CD4-positive, alpha-beta T cell treated with Interleukin-1 beta for 1 hour (primary cell): ENCODE measurements at places on chromosomes 7 and 10.

- DNase-seq: no peak
Observed at GRCh38 chr10:96358851-96359540, at the start of gene OPALIN. TSS of gene OPALIN (minus strand) at chr10:96359002. CDS start at chr10:96358896, 106 bp downstream.

- no peak for DNase-seq
Observed at GRCh38 chr7:87354749-87355148, 9.3 kb downstream of the CROT start.

DNA sequence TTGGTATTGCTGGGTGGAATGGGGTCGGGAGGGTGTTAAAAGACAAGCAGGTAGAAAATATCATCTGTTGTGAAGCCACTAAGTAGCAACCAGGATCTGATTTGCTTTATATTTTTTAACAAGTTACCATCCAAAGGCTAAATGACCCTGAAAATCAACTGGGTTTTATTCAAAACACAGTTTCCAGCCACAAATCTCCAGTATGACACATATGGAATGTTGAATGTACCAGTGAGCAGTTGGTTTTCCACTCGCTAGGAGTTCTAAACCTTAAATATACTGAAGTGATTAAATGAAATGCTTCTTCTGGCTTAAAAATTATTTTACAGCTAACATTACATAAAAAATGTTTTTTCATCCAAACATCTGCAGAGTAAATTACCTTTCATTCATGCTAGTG, 112.5 kb downstream of the PDE1C start:
- DNase-seq: no peak

DNA sequence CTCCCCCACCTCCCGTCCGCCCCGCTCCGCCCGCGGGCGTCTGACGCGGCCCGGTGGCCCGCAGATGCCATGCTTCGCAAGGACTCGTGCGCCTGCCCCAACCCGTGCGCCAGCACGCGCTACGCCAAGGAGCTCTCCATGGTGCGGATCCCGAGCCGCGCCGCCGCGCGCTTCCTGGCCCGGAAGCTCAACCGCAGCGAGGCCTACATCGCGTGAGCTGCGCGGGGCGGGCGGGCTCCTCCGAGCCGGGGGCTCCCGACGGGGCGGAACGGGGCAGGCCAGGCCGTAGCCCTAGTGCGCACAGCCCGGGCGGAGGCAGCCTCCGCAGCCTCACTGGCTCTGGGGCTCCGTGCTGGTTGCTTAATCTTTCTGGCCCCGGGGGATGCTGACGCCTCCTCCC, 2.8 kb downstream of the ASIC3 start:
- peak; percentile 44 for DNase-seq

DNA sequence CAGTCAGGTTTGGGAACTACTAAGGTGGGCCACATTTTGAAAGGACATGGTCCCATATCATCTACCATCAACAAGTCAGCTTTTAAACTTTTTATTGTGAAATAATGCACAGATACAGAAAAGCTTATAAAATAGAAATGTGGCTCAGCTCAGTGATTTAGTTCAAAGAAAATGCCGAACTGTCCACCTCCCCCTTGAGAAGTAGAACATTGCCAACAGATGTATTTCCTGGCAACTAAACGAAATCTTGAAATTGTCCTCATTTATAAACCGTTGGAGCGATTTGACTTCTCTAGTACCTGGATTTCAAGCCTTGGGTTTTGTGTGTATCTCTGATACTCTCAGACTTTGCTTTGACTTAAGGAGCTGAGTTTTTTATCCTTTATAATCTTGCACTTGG, 32.7 kb upstream of the SMNDC1 start:
- no peak for DNase-seq

GRCh38 chr10:114491933-114492332, 87.6 kb upstream of the AFAP1L2 start:
- DNase-seq: no peak

DNA sequence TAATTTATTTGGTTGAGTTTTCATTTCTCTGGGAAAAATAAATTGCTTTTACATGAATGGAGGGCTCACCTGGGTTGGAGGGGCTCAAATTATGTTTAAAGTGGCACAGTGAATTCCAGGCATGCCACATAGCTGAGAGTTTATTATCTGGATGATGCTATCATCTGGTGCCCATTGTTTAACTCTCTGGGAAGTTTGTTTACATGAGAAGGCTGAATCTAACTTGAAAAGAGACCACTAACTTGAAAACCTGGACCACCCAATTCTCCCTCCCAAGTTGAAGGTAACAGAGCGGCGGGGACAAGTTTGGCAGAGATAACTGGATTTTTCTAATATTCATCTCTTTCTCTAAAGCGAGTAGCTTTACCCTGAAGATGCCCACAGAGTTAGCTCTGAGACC, 321.5 kb upstream of the GHITM start:
- DNase-seq: no peak

- no peak for DNase-seq
Observed at GRCh38 chr7:51644216-51644615, 327.6 kb upstream of the COBL start.

GRCh38 chr10:59181668-59182067, 5.2 kb downstream of the PHYHIPL start:
- DNase-seq: no peak

DNA sequence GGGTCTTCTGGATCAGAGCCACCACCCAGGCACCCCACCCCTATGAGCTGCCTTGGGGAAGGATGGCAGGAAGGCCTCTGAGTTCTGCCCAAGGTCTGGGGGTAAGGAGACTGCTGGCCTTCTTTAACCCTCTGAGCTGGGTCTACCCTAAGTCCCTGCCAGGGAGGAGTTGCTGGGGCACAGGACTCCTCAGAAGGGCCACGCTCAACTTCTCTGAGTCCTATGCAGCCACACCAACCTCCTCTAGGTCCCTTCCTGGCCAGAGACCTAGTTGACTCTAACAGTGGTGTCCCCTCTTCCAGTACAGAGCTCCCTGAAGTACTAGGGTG, 2.6 kb upstream of the NEURL1 start:
- no peak for DNase-seq

DNA sequence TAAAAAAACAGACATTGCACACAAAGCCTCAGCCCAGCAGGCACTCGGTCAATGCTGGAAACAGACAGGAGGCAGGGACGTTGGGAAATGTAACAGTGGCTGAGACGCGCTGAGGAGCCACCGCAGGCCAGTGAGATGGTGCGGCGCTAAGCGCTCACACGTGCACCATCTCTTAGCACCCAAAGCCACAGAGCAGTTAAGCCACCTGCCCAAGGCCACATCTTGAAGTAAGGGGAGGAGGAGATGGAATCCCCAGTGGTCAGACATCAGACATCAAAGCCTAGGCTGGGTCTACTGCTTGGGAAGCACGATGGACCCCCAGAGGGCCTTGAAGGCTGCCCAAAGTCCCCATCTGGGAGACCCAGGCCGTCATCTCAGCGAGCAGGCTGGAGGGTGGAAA, 15.6 kb downstream of the LAT2 start:
- DNase-seq: no peak

DNA sequence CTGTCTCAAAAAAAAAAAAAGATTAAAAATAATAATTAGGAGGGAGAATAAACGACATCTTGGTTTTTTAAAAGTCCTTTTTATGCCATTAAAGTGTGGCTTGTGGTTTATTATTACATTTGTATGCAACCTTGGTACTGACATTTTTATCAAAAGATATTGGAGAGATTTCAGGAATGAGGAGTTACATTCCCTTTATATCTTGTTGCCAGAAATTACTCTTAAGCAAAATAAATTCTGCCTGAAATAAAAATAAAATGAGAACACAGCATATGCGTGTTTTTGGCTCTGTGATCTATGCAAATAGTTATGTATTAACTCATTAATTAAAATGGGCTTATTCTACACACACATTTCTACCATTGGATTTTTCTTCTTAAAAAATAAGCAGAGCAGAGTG, 202.4 kb downstream of the BICC1 start:
- DNase-seq: no peak

- DNase-seq: no peak
Observed at GRCh38 chr10:95181726-95182125, 12.3 kb upstream of the ACSM6 start.

GRCh38 chr10:50541921-50542320, 81.8 kb downstream of the SGMS1 start:
- DNase-seq: no peak

DNA sequence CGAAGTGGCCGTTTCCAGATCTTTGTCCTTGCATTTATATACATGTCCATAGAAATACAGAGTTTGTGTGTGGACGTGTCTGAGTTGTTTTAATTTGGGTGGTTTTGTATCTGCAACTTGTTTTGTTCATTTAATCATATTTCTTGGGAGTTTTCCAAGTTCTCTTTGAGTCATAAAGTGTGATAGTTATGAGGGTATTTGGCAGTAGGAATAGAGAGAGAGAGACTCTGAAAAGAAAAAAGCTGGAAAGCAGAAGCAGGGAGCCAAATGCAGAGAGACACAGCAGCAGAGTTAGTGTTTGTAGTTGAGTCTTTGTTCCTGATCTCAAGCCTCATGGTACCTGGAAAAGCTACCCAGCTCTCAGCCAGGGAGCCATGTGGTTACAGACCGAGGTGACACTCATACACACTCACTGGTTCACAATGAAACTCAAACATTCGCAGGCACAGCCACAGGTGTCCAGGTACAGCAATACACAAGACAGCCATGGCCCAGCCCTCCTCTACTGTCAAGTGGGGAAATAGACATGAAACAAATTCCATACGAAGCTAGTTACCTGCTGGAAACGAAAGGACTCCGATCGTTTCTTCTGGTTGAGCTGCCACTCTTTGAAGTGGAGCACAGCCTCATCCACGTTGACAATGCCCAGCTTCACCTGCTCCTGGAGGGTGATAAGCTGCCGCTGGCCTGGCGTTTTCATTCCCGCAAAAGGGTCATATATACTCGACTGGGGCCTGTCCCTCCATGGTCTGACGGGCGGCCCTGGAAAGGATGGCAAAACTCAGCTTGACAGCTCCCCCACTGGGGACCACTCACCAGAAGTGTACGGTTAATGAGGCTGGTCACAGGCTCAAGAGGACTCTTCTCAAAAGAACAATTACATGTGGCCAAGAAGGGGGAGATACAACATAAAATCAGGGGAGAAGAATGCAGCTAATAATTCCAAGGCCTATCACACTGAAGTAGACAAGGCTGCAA, 33.3 kb upstream of the TM9SF3 start:
- no peak for DNase-seq

GRCh38 chr10:49313501-49314070, 14.6 kb downstream of the C10orf71 start:
- no peak for DNase-seq

DNA sequence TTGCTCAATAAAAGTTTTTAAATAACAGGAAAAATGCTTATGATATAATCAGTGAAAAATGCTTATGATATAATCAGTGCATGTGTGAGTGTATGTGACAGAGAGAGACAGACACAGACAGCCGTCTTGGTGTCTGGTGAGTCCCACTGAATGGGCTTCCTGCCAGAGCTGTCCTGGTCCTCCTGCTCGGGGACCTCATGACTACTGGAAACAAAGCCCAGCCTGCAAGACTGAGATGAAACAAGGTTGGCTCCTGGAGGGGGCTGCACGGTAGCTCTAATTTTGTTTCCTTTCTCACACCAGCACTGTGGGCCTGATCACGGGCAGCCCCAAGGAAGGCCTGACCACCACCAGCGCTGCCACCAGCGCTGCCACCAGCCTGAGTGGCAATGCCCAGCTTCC, 57.3 kb downstream of the NRP1 start:
- no peak for DNase-seq

DNA sequence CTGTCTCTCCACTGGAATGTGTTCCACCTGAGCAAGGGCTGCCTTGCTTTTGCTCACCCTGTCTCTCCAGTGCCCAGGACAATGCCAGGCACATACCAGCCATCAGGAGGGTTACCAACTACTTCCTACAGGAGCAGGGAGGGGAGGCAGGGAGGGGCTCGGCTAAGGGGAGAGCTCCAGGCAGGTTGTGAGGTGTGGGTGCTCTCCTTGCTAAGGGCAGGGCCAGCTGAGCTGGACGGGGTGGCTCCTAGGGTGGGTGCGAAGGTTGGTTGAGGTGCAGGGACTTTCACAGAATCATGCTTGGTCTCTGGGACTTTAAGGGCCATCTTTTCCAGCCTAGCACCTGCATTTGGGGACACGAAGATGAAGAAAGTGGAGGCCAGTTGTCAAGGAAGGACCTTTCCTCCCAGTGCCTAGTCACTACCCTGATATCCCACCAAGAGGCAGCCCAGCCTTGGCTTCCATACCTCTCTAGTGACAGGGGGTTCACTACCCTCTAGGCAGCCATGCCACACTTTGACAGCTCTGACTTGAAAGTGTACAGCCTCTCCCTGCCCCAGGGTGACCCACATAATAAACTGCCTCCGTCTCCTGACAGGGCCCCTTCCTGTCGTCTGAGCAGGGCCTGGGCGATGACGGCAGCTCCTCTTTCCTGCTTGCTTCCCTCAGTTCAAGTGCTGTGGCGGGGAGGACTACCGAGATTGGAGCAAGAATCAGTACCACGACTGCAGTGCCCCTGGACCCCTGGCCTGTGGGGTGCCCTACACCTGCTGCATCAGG, 46.5 kb downstream of the TSPAN15 start:
- peak; percentile 12 for DNase-seq

- no peak for DNase-seq
Observed at GRCh38 chr10:79158402-79159097, 89.8 kb downstream of the ZMIZ1 start.

DNA sequence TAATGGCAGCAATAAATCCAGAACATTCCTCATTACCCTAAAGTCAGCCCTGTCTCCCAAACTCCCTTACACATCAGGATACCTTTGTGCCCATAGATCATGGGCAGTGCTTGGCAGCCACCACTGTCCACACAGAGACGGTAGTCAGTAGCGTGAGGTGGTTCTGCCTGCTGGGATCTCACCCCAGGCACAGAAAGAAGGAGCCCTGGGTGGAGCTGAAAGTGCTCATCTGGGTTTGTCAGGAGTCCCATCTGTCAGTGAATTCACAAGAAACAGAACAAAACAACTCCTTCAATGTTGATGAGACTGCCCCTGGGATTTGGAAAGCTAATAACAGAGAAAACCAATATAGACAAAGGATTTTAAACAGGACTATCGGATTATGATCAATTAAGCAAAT, 90.2 kb upstream of the PRSS58 start:
- no peak for DNase-seq

DNA sequence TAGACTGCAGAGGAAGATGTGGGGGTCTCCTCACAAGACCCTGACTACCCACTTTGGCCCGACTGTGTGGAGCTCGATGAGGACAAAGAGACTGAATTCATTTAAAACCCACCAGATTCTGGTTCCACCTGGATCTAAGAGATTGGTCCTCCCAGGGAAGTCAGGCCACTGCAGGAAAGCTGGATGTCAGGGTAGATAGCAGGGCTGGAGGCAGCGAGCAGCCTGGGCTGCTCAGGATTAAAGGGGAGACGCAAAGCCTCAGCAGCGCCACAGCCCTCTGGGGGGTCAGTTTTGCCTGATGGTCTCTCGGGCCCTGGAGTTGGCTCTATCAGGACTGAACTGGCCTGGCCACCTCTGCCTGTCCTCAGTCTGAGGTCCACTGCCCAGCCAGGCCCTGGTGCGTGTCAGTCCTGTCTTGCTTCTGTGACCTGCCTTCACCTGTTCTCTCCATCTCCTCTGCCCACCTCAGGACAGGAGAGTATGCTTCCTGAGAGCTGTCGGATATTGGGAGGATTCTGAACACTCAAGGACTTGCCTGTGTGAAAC, 12.2 kb upstream of the KLRG2 start:
- DNase-seq: no peak

GRCh38 chr7:48537561-48537960, 366.3 kb downstream of the ABCA13 start:
- no peak for DNase-seq

- DNase-seq: no peak
Observed at GRCh38 chr7:93894966-93895640, 4.5 kb upstream of the TFPI2 start.

GRCh38 chr10:119207713-119208552, 562 bp downstream of the GRK5 start:
- peak; percentile 34 for DNase-seq

GRCh38 chr7:89926701-89927100, 227.6 kb upstream of the STEAP1 start:
- no peak for DNase-seq
